AG04450 (cell line): ENCODE measurements at places on chromosomes 1 and 21.

GRCh38 chr1:2836333-2836970 lies 35.0 kb upstream of the TTC34 start:
- DNase-seq, result no peak

DNA sequence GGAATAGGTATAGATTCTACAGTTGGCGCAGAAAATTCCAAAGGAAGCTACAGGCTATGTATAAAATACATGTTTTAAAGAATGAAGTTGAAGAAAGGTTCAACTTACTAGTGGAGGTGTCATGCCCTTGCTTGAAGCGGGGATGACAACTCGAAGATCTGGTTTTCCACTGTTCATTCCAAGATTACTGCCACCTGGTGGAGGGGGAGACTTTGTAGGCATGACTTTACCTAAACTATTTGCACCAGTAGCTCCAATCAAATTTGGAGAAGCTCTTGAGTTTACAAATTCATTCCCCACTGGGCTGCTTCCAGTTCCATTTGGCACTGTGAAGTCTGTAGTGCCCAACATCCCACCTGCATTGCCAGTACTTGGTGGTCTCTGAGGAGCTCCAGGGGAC lies 81.7 kb downstream of the AXDND1 start:
- DNase-seq, result no peak

GRCh38 chr1:42260376-42261070 lies 74.5 kb downstream of the FOXJ3 start:
- DNase-seq, result no peak

DNA sequence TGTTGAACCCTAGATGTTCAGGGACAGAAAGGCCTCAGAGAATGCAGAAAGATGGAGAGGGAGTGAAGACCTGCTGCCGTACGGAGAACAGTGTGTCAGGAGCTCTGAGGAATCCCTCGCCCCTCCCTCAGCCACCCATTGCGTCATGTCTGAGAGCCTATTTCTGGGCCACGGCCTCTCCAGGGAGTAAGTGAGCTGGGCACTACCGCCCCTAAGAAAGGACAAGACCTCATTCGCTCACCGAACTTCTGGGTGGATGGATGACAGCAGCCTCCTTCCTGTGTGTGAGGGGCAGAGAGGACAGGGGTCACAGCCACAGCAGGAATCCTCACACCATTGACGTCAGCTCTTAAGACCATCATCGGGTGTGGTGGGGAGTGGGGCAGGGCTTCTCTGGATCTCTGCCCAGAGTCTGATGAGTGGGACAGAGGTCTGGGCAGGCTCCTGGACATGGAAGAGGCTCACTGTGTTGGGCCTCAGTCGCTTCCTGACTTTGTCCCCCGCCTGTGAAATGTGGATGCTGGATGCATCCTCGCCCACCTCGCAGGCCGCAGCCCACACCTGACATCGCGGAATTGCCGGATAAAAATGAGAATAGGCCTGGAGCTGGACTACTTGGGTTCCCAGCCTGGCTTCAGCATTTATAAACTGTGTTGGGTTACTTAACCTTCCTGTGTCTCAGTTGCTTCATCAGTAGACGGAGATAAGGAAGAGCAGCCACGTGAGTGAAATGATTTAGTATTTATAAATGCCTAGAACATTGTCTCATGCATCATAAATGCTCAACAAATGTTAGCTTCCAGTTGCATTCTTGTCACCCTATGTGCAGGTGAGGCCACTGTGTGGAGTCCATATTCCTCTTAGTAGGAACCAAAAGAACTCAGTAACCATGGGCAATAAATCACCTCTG lies 238.6 kb downstream of the TRABD2B start:
- DNase-seq, result no peak

DNA sequence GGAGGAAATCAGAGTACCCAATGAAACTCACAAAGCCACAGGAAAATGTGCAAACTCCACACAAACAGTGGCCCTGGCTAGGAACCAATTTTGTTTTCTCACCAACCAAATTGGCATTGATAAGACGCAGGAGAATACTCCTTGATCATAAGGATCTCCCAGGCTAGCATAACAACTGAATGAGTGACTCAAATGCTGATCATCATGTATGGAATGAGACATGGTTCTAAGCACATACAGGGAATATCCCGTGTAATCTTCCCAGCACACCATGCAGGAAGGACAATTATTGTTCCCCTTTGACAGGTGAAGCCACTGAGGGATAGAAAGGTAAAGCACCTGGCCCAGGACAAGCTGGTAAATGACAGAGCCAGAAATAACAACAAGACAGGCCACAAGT lies 180.0 kb upstream of the DUSP10 start:
- no peak for DNase-seq
